ENCODE measurements at places on chromosomes 7 and 10.
A peak's percentile ranks its signal among the peaks of the same experiment; 100 is the strongest.

DNA sequence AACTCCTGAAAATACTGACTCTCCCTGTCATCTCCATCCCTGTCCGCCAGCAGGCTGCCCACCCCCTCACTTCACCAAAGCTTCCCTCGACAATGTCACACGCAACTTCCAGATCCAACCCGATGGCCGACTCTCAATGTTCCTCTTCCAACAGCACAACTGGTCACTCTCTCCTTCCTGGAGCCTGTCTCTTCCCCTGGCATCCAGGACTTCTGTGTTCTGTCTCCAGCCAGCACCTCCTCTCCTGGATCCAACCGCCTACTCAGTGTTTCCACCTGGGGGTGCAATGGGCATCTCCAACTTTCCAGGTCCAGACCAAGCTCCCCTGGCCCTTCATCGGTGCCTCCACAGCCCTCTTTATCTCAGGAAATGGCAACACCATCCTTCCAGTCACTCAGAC is 8.6 kb downstream of the CPA5 start:
- no peak for DNase-seq

GRCh38 chr7:18352339-18353255 is 143.0 kb upstream of the HDAC9 start:
- DNase-seq, result peak; percentile 10

DNA sequence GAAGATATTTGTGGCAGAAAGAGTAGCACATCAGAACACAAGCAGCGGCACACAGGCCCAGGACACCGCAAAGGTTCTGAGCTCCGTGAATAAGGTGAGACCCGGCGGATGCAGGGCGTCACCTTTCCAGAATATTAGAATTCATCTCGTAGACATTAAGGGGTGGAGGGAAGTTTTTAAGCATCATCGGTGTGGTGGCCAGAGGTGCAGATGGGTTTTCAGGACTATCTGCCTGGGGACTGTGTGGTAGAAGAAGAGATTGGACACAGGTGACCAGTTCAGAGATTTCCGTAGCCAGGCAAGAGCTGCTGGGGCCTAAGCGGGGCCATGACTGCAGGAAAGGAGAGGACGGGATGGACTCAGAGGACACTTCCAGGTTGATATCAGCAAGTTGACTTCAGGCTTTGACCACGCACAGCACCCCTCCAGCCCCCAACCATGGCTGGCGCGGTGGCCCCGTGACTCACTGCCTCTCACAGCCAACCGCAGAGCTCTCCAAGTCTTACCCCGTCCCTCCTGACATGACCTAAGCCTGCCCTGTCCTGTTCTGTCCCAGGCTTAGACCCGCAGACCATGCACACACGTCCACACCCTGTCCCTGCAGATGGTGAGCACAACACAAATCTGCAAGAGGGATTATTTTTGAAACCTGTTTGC is 97.2 kb downstream of the OAT start:
- DNase-seq, result no peak

DNA sequence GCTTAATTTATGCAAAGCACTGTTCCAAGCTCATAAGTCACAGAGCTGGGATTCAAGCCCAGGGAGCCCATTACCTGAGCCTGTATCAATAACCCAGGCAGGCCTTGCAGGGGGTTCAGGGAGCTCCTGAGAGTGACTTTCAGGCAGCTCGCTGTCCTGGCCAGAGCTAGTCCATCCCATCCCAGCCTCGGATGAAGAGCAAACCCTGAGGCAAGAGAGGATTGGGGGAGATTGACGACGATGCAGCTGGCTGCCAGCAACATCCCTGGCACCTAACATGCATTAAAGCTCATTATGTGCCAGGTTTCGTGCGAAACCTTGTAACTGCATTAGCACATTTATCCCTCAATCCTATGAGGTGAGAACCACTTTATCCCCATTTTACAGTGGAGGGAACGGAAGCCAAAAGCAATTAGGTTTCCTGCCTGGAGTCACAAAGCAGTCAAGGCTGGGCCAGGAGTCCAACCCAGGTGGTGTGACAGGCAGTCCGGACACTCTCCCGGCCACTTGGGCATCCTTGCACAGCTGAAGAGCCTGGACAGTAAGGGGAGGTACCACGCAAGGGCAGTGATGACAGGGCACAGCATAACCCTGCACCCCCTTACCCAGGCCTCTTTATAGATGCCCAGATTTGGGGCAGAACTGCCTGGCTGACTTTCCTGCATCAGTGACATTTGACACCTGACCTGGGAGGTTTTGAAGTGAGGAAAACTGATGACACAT is 129.8 kb upstream of the CHST15 start:
- no peak for DNase-seq

DNA sequence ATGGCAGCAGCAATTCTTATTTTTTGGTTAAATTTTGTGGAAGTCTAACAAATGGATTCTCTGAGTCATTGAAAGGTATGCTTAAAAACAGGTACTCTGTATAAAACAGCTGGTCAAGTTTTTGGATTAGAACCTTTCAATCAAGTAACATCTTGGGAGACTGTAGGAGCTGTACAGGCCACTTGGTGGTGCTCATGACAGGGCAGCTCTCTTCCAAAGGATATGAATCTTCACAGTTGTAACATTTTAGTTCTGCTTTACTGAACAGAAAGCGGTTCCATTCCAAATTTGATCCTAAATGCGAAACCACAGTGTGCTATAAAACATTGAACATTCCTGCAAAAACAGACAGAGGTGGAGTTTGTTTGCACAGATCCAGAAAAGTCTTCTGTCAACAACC is 44.5 kb upstream of the AGR3 start:
- no peak for DNase-seq

DNA sequence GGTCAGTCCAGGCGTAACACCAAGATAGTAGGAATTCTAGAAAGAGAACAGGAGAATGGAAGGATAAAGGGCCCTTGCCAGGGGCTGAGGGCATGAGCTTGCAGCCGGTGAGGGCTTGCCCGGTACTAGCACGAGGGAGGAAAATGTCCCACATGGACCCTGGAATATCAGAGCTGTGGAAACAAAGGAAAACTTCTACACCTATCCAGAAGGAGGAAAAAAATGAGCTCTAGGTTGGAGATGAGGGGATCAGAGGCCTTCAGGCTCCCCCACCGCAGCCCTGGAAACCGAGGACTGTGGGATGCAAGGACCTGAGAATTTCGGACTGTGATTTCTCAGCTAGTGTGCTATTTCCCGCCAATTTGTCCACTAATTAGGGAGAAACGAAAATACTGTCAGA is 22.1 kb downstream of the RAMP3 start:
- DNase-seq, result no peak

GRCh38 chr7:1632916-1633785 is 36.9 kb upstream of the ELFN1 start:
- DNase-seq, result no peak

DNA sequence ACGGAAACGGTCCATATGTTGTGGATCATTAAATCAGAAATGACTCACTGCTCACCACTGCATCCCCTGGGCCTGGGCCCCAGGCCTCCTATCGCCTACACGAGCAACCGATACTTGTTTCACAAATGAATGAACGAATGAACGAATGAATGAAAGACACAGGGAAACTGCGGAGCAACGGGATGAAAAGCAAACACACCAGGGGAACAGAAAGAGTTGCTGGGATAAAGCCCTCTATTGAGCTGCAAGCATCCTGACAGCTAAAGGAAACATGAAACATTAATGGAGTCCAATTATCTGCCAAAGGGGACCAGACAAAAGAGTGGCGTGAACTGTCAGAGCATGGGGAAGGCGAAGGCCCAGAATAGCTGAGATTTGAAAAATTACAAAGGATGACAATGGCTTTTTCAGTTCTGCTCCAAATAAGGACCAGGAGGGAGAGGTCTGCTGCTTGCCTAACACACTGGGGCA is 92.1 kb downstream of the GRB10 start:
- no peak for DNase-seq

GRCh38 chr7:23287612-23288011 is 11.5 kb upstream of the MALSU1 start:
- peak; percentile 21 for DNase-seq

- DNase-seq, result no peak
Observed at GRCh38 chr10:33920351-33920750, 585.9 kb upstream of the NRP1 start.

DNA sequence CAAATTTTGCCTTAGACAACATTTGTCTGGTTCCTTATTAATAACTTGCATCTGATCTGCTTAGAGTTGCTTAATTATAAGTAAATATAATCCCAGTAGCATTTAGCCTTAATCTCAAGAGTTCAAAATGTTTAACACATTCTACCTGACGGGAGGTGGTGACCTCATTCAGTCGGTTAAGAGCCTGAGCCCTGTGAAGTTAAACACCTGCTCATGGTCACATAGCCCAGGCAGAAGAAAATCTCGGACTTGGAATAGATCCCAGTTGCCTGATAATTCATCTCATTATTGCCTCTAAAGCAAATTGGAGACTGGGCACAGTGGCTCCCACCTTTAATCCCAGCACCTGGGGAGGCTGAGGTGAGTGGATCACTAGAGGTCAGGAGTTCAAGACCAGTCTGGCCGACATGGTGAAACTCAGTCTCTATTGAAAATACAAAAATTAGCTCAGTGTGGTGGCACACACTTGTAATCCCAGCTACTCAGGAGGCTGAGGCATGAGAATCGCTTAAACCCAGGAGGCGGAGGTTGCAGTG is 18.6 kb upstream of the ASCC1 start:
- DNase-seq, result no peak

- DNase-seq, result no peak
Observed at GRCh38 chr7:55423277-55423711, 58.2 kb downstream of the LANCL2 start.

DNA sequence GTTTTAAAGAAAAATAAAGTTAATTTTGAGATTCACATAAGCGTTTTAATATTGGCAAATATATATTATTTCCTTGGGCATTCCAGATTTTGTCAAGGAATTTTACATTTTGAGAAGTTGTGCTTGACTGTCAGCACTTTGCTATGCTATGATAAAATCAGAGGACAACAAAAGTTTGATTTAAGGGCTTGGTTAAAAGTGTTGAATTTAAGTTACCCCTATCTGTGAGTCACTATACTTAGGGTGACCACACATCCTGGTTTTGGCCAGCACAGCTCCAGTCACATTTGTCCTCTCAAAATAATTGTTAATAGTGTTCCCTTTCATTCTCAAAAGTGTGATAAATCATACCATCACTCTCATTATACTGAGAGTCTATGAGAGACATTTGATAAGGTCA is 34.2 kb upstream of the ANK3 start:
- no peak for DNase-seq

DNA sequence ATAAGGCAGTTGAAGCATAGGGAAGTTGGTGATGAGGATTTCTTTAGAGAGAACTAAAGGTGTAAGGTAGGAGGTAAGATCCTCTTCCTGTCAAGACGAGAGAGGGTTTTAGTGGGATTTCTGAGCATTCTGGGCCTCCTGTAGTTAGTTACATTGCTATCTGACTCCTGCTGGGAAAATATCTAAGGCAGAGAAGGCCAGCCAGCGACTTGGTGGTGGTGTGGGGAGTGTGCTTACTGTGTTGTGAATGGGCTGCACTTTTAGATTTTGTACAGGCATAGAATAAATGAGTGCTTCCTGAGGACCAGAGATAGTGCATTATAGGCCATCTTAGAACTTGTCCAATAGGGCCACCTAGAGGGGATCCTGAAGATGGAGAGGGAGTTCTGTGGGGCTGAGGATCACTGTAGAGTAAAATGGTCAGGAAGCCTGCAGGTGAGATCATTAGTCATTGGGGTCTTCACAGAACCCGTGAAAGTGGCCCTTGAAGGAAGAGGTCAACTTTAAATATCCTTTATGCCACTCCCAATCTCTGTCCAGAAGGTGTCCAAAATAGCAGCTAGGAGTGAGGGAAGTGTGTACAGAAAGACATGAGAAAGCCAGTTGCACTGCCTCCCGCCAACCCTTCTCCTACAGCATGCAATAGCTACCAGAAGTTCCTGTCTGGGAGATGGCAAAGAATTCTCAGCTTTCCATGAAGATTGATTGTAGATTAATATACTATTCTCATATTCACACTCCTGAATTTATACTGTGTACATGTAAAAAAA is 266.6 kb downstream of the POLR1F start:
- DNase-seq, result no peak

DNA sequence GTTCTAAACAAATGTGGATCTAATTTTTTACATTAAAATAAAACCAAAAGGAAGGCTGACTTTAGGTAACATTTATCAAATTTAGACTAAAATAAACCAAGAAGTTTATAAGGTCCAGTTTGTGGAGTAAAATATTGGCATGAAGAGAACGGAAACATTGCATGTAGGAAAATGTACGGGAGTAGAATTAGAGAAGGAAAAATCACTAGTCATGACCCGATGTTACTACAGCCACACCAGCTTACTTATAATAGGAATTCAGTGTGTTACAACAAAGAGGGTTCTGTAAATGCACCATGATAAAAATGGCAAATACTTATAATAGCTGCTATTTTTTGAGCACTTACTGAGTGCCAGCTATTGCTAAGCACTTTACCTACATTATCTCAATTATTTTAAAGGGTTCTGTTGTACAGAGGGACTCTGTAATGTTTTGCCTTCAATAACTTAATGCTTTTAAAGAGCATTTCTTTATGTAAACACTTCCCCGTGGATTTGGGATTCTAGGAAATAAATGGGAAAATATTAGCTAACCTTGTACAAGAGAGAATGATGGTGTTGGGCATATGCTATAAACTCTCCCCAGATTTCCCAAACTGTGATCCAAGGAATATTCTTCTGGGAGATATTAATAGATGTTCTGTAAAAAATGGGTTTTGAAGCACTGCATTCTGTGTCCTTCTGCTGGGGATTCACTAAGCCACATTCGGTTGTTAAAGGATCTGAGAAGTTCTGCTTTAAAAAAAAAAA is 296.7 kb downstream of the BBS9 start:
- DNase-seq, result no peak

- no peak for DNase-seq
Observed at GRCh38 chr7:111756687-111757178, 194.4 kb upstream of the IMMP2L start.

DNA sequence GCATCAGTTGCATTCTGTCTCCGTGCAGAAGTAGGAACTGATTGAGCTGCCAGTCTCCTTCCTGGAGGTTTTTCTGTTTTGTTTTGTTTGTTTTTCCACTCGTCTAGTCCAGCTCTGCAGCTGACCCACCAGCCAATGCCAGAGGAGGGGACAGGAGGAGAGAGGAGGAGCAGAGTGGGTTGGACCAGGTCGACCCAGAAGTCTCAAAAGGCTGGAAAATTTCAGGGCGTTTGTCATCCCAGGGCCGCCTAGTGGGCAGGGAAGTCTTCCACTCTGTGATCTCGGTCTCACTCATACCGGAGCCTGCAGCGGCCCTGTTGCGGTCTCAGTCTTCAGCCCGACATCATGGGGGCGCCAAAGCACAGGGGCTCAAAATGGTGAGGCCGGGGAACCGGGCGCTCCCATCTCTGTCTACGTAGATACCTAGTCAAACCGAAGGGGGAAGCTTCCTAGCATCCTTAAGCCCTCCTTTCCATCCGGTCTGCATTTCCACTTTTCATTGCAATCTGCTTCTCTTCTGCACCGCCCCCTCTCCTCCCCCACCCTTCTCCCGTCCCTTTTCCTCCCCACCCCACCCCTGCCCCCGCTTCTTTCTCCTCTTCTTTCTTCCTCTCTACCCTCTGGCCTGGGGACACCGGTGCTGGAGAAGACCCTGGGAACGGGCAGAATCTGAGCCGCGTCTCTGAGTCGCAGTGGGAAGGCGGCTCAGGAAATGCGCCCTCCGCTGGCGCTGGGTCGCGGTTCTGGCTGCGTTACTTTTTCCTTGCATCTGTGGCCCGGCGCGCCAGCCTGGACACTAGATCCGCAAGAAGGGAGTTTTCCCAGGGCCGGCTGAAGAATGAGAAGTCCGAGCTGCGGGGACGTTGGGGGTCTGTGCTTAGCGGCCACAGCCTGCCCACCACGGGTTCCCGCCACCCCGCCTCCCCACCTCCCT is 16.2 kb upstream of the PAX2 start:
- peak; percentile 50 for DNase-seq

GRCh38 chr10:119022846-119023552 is 6.5 kb upstream of the NANOS1 start:
- DNase-seq, result no peak
